ENCODE measurements at places on chromosomes 7 and 10. TPM values are rescaled to one million over a fixed set of nuclear protein-coding genes. Genes with fewer than 3 reads are reported as not detected.
A peak's percentile ranks its signal among the peaks of the same experiment; 100 is the strongest.

GRCh38 chr7:129367349-129367699 lies 66.9 kb upstream of the STRIP2 start:
- no peaks in the 10 kb centered on the region for H3K36me3 ChIP-seq
- peak overlapping the region; percentile 77 for H3K27ac ChIP-seq
- DNase-seq, result no peak
- H3K27me3 ChIP-seq, result no peaks in the 10 kb centered on the region
- H3K4me3 ChIP-seq, result no peak overlapping the region

- DNase-seq, result no peak
- no peak overlapping the region for H3K4me3 ChIP-seq
- no peaks in the 10 kb centered on the region for H3K27me3 ChIP-seq
These were observed 28.0 kb downstream of the CHST12 start for GRCh38 chr7:2431260-2431867.

DNA sequence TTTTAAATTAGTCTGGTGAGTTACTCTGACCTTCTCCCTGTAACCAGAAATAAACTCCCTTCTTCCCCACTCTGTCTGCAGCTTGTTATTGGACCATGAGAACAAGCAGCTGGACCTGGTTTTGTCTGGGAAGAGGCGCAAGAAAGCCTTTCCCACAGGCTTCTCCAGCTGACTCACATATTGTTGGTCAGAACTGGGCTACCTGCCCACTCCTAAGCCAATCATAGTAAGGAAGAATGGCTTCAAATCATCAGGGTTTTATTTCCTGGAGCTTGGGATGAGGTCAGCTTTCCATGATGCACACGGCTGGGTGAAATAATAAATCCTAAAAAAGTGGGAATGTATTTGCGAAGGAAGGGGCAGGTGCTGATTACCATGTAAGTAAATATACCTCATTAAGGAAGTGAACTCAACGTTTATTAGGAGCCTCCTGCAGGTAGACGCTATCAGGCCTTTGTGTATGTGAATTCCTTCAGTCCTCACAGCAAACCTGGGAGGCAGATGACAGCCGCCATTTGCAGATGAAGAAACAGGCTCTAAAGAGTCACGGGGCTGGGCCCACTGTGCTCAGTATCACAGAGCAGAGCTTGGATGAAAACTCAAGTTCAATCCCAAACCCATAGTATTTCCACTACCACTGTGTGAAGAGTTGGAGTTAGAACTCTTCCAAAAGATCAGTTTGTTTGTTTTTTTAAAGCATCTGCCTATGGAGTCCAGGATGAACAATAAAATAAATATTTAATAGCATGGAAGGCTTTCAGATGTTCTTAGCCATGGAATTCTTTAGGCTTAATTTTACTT lies 32.8 kb downstream of the IL15RA start:
- H3K27ac ChIP-seq, result no peak overlapping the region
- H3K4me1 ChIP-seq, result peaks cover 4% of the 10 kb centered on the region
- DNase-seq, result no peak
- H3K27me3 ChIP-seq, result peaks cover 12% of the 10 kb centered on the region
- no peaks in the 10 kb centered on the region for H3K36me3 ChIP-seq

- H3K4me3 ChIP-seq, result no peak overlapping the region
- peaks cover 14% of the 10 kb centered on the region for H3K4me1 ChIP-seq
- H3K36me3 ChIP-seq, result no peaks in the 10 kb centered on the region
- DNase-seq, result no peak
- no peaks in the 10 kb centered on the region for H3K27me3 ChIP-seq
These were observed 32.4 kb upstream of the BICC1 start for GRCh38 chr10:58480321-58480720.

- H3K27ac ChIP-seq, result peak overlapping the region; percentile 89
- H3K4me3 ChIP-seq, result peak overlapping the region; percentile 93
- peaks cover 19% of the 10 kb centered on the region for H3K36me3 ChIP-seq
- H3K27me3 ChIP-seq, result peaks cover 17% of the 10 kb centered on the region
These were observed 170.2 kb downstream of the FAM107B start for GRCh38 chr10:14604181-14605142.

The LRMDA gene
- total RNA-seq, result 2.0 TPM

DNA sequence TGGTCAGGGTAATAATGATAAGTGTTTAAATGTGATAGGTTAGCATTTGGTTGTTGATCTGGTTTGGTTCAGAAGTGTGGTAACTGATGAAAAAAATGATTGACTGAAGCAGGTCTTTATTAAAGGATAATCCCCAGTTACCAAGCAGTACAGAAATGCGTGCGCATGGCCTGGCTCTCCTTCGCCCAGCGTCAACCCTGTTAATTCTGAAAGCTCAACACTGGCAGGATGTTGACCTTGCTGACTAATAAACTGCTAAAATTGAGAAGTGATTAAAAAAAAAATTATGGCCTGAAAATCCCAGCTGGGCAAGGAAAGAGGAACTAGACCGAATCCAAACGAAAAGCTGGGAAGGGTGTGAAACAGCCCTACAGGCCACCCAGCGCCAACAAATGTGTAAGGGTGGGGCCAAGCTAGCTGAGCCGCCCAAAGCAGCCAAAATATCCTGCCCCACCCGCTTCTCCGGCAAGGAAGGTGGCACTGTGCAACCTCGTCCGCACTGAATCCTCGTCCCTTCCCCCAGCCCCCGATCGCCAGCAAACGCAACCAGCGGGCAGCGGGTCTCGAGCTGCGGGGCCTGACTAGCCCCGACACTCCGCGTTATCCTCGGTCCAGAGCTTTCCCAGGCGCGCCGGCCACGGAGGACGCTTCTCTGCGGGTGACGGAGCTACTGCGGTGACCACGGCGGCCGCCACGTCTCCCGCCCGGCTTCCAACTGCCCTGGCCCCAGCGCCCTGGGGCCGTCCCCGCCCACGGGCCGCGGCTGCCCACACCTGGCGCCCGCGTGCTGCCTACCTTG lies 561 bp downstream of the SHTN1 start:
- peaks cover 12% of the 10 kb centered on the region for H3K4me1 ChIP-seq
- no peaks in the 10 kb centered on the region for H3K36me3 ChIP-seq
- H3K4me3 ChIP-seq, result peak overlapping the region; percentile 92
- H3K27me3 ChIP-seq, result peaks cover 2% of the 10 kb centered on the region
- H3K27ac ChIP-seq, result peak overlapping the region; percentile 88

The TMEM130 gene
- total RNA-seq, result 0.17 TPM

- H3K27ac ChIP-seq, result peak overlapping the region; percentile 16
- H3K27me3 ChIP-seq, result no peaks in the 10 kb centered on the region
- no peaks in the 10 kb centered on the region for H3K36me3 ChIP-seq
- H3K4me3 ChIP-seq, result peak overlapping the region; percentile 17
- peaks cover 13% of the 10 kb centered on the region for H3K4me1 ChIP-seq
These were observed 216.9 kb downstream of the DYNC1I1 start for GRCh38 chr7:95989301-95989700.

GRCh38 chr7:16916105-16916639 lies 34.4 kb upstream of the AGR3 start:
- DNase-seq, result no peak
- peaks cover 22% of the 10 kb centered on the region for H3K4me1 ChIP-seq
- H3K4me3 ChIP-seq, result peak overlapping the region; percentile 2
- peak overlapping the region; percentile 48 for H3K27ac ChIP-seq

- no peak for DNase-seq
- no peaks in the 10 kb centered on the region for H3K36me3 ChIP-seq
- H3K27me3 ChIP-seq, result no peaks in the 10 kb centered on the region
- peaks cover 9% of the 10 kb centered on the region for H3K4me1 ChIP-seq
These were observed 26.5 kb downstream of the MRC1 start for GRCh38 chr10:17835688-17836087.

DNA sequence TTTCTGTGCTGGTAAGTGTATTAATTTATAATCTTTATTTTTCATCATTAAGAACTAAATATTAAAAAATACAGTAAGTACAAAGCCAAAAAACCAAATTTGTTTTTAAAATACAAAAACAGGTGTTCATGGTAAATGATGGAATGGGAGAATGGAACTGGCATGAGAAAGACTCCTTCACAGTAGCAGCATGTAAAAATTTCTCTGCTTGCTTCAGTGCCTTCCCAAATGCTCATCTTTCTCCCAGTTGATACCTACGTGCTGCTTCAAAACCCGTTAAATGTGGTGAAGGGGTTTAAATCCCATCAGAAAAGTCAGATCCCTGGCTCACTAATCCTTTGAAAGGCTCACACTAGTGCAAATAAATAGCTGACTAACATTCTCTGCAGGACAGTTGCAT lies 4.2 kb downstream of the RNF133 start:
- no peaks in the 10 kb centered on the region for H3K4me1 ChIP-seq
- no peaks in the 10 kb centered on the region for H3K27me3 ChIP-seq

The ADIRF gene
- total RNA-seq, result not detected

GRCh38 chr7:47225387-47226131 lies 356.4 kb downstream of the TNS3 start:
- no peak overlapping the region for H3K27ac ChIP-seq
- DNase-seq, result no peak
- H3K4me1 ChIP-seq, result no peaks in the 10 kb centered on the region

- H3K4me3 ChIP-seq, result no peak overlapping the region
- no peaks in the 10 kb centered on the region for H3K27me3 ChIP-seq
- peak overlapping the region; percentile 62 for H3K27ac ChIP-seq
- H3K36me3 ChIP-seq, result peaks cover 14% of the 10 kb centered on the region
- DNase-seq, result no peak
These were observed 89.0 kb downstream of the NEURL1 start for GRCh38 chr10:103582331-103583123.

GRCh38 chr10:61153771-61154170 lies 209.8 kb upstream of the RHOBTB1 start:
- no peak for DNase-seq
- peaks cover 27% of the 10 kb centered on the region for H3K4me1 ChIP-seq
- no peaks in the 10 kb centered on the region for H3K36me3 ChIP-seq
- H3K27me3 ChIP-seq, result peaks cover 5% of the 10 kb centered on the region
- H3K27ac ChIP-seq, result no peak overlapping the region

Measured in type B pancreatic cell (in vitro differentiated cells).